ENCODE measurements at places on chromosomes 1 and 21. TPM values are rescaled to one million over a fixed set of nuclear protein-coding genes. Genes with fewer than 3 reads are reported as not detected.
A peak's percentile ranks its signal among the peaks of the same experiment; 100 is the strongest.

- H3K36me3 ChIP-seq: peaks cover 9% of the 10 kb centered on the region
- no peak overlapping the region for H3K4me3 ChIP-seq
- no peak overlapping the region for H3K27ac ChIP-seq
- peaks cover 8% of the 10 kb centered on the region for H3K27me3 ChIP-seq
- no peak for DNase-seq
These were observed 15.1 kb upstream of the TIPRL start for GRCh38 chr1:168163670-168164069.

DNA sequence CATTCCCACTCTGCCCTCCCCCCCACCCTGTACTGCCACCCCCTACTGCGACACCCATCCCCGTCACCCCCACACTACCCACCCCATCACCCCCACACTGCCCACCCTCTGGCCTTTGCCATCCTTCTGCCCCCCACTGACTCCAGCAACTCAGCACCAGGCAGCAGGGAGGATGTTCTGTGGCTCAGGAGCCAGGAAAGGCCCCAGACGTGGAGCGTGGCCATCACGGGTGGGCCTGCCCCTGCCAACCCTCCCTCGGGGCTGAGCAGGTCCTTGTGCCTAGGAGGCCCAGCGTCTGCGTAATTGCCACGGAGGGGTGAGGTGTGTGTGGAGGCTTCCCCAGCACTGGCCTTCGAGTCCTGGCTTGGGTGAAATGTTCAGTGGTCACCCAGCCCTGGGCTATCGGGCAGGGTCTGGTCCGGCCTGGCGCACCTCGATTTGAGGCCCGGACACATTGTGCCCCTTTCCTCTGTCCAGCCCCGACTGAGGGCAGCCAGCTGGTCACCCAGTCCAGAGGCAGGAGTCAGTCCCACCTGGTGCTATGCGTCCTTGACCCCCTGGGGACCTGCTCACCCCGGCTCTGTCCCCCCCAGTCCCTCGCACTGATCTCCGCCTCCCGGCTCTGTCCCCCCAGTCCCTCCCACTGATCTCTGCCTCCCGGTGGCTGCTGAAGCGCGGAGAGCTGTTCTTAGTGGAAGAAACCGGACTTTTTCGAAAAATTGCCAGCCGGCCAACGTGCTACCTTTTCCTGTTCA lies 23.0 kb downstream of the ARHGEF16 start:
- H3K27ac ChIP-seq: no peak overlapping the region
- H3K4me3 ChIP-seq: no peak overlapping the region
- H3K4me1 ChIP-seq: no peaks in the 10 kb centered on the region
- no peaks in the 10 kb centered on the region for H3K36me3 ChIP-seq

GRCh38 chr1:108502138-108502537 lies 52.0 kb downstream of the NBPF6 start:
- H3K27ac ChIP-seq: no peak overlapping the region
- H3K4me1 ChIP-seq: no peaks in the 10 kb centered on the region
- peaks cover 5% of the 10 kb centered on the region for H3K27me3 ChIP-seq
- no peak for DNase-seq
- no peaks in the 10 kb centered on the region for H3K36me3 ChIP-seq

DNA sequence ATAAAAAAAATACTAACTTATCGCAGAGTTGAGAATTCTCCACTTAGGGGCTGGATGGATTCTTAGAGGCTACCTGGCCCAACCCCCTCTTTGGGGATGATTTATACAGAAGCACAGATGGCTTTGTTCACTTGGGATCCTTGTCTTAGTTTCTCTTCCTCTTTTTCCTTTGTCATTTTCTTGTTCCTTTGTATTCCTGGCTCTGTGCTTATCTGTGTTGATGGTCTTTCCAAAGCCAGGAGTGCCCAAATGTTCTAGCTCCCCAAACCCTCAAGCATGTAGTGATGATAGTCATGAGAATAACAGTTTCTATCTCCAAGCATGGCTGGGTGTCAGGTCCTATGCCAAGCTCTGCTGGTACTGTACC lies 27.4 kb downstream of the EPHB2 start:
- no peak overlapping the region for H3K4me3 ChIP-seq
- no peaks in the 10 kb centered on the region for H3K4me1 ChIP-seq
- H3K36me3 ChIP-seq: no peaks in the 10 kb centered on the region
- H3K27ac ChIP-seq: no peak overlapping the region
- H3K27me3 ChIP-seq: peaks cover 6% of the 10 kb centered on the region

DNA sequence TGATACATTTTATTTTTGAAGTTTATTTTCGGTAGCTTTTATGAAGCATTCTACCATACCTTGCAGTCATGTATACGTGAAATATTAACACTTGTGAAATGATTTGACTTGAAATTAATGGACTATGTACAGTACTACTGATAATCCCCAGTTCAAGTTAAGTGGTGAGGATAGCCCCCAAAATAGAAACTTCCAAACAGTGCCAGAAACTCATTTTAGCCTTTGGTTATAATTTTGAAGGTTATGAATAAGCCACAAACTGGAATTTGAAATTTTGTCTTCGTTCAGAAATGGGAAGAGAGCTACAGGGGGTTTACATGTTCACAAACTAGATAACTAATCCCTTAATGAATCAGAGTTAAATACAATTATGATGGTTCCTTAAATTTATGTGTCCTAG lies 1.5 kb upstream of the HNRNPU start:
- H3K4me3 ChIP-seq: no peak overlapping the region
- H3K36me3 ChIP-seq: peaks cover 6% of the 10 kb centered on the region
- peak overlapping the region; percentile 95 for H3K27ac ChIP-seq
- H3K4me1 ChIP-seq: peaks cover 54% of the 10 kb centered on the region
- no peak for DNase-seq

- peaks cover 12% of the 10 kb centered on the region for H3K36me3 ChIP-seq
- peaks cover 91% of the 10 kb centered on the region for H3K4me1 ChIP-seq
- H3K27me3 ChIP-seq: peaks cover 4% of the 10 kb centered on the region
- peak overlapping the region; percentile 72 for H3K4me3 ChIP-seq
- no peak for DNase-seq
These were observed 61.5 kb downstream of the RUNX1 start for GRCh38 chr21:34987501-34988072.

DNA sequence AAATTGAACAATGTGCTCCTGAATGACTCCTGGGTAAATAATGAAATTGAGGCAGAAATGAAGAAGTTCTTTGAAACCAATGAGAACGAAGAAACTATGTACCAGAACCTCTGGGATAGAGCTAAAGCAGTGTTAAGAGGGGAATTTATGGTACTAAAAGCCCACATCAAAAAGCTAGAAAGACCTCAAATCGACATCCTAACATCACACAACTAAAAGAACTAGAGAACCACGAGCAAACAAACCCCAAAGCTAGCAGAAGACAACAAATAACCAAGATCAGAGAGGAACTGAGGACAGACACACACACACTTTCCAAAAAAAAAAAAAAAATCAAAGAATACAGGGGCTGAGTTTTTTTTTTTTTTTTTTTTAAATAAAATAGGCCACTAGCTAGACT lies 564.2 kb downstream of the SMYD3 start:
- DNase-seq: no peak
- H3K27ac ChIP-seq: no peak overlapping the region
- H3K4me1 ChIP-seq: peaks cover 4% of the 10 kb centered on the region
- H3K4me3 ChIP-seq: no peak overlapping the region
- H3K27me3 ChIP-seq: no peaks in the 10 kb centered on the region
- H3K36me3 ChIP-seq: no peaks in the 10 kb centered on the region

DNA sequence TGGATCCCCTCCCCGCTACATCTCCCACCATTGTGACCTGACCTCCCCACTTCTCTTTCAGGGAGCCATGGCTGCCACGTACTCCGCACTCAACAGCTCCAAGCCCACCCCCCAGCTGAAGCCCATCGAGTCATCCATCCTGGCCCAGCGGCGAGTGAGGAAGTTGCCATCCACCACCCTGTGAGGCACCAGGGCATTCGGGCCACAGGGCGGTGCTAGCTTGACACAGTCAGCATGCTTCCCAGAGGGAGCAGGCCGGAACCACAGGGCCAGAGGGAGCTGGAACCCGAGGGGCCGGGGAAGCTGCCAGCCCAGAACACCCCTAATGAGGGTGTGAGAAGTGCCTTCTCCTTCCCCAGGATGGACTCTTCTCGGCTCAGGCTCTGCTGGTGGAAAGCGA lies 44.5 kb downstream of the RPS6KA1 start:
- H3K36me3 ChIP-seq: peaks cover 23% of the 10 kb centered on the region
- no peaks in the 10 kb centered on the region for H3K27me3 ChIP-seq
- H3K4me3 ChIP-seq: no peak overlapping the region

- no peak overlapping the region for H3K27ac ChIP-seq
- no peaks in the 10 kb centered on the region for H3K36me3 ChIP-seq
- H3K4me1 ChIP-seq: no peaks in the 10 kb centered on the region
- no peak overlapping the region for H3K4me3 ChIP-seq
These were observed 29.7 kb upstream of the LDLRAP1 start for GRCh38 chr1:25513666-25514065.

DNA sequence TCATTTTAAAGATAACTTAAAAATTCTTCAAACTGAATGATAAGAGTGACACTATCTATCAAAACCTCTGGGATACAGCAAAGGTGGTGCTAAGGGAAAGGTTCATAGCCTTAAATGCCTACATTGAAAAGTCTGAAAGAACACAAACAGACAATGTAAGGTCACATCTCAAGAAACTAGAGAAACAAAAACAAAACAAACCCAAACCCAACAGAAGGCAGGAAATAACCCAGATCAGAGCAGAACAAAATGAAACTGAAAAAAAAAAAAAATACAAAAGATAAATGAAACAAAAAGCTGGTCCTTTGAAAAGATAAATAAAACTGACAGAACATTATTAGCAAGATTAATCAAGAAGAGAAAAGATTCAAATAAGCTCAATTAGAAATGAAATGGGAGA lies 6.8 kb downstream of the ODF2L start:
- H3K36me3 ChIP-seq: no peaks in the 10 kb centered on the region
- H3K4me3 ChIP-seq: peak overlapping the region; percentile 68
- peak overlapping the region; percentile 93 for H3K27ac ChIP-seq
- H3K4me1 ChIP-seq: peaks cover 45% of the 10 kb centered on the region

The ZNF678 gene
- polyA plus RNA-seq: 6.4 TPM

The TARDBP gene
- polyA plus RNA-seq: 43.1 TPM

The CFAP45 gene
- polyA plus RNA-seq: not detected

The KCNQ4 gene
- polyA plus RNA-seq: not detected
